Sciatic nerve (tissue), 2 donors: ENCODE measurements at places on chromosomes 6 and 20. TPM values are rescaled to one million over a fixed set of nuclear protein-coding genes. Genes with fewer than 3 reads are reported as not detected.

The BMP6 gene
- 9.0 TPM for total RNA-seq

The ISM1 gene
- 24.1 TPM for total RNA-seq

The HLA-DQA1 gene
- 26.0 TPM for total RNA-seq

The IL17A gene
- total RNA-seq = not detected

The RIMS4 gene
- 8.0 TPM for total RNA-seq

The DCBLD1 gene
- total RNA-seq = 13.6 TPM

The BEND6 gene
- total RNA-seq = 4.4 TPM
